NCI-H345 (cell line): ENCODE measurements at places on chromosomes 2 and 18.

DNA sequence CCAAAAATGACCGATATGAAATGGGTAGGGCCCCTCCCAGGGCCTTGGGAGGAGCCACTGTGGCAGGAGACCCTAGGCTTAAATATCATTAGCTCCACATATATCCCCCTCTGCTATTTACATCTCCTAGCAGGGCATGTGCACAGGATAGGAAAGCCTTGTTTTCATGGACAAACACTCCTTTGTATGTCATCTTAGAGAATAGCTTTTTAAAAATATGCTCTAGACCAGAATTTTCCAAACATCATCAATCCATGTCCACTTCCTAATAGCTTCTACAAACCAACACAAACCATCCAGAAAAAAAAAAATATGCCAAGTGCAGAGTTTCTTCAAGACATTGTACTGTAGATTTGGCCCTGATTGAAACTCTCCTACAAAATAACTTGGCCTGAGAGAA lies 10.8 kb downstream of the DAPL1 start:
- no peak for DNase-seq

GRCh38 chr2:167814881-167815718 lies 432.3 kb downstream of the STK39 start:
- DNase-seq = no peak

- no peak for DNase-seq
Observed at GRCh38 chr2:128271911-128272600, 46.6 kb downstream of the HS6ST1 start.

- no peak for DNase-seq
Observed at GRCh38 chr18:62767836-62768557, 52.7 kb downstream of the PHLPP1 start.

DNA sequence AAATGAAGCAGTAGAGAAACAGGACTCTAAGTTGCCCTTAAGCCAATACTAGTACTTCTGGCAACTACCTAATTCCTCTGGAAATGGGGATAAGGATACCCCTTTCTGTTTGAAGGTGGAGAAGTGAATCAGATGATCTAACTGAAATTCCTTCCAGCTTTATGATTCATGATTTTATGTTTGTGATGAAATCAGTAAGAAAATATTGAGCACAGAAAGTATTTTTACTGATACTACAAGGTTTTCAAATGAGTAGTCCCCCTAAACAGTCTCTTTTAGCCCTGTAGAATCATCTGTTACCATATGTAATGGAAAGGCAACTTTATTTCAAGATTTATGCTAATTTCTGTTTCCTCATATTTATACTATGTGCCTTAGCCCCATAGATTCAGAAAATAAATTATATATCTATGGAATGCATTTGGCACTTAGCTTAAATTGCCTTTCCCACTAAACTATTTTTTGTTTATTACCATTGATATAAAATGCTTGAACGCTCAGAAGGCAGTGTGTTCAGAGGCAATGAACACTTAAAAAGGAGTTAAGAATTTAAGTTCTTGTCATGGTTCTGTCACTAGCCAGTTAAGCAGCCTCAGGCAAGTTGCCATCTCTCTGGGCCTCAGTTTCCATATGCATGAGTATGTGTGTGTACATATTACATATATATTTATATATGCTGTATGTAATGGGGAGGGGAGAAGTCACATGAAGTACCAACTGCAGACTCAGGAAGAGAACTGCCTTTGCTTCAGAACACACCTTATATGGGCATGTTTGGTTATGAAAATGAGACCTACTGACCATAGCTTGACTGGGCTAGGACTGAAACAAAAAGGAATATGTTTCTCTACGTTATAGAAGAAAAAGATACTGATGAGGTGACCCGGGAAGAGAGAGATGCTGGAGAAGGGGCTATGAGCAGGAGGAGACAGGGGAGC lies 97.7 kb downstream of the CDC42EP3 start:
- no peak for DNase-seq

GRCh38 chr2:208064220-208064961 lies 39.1 kb upstream of the PLEKHM3 start:
- no peak for DNase-seq

DNA sequence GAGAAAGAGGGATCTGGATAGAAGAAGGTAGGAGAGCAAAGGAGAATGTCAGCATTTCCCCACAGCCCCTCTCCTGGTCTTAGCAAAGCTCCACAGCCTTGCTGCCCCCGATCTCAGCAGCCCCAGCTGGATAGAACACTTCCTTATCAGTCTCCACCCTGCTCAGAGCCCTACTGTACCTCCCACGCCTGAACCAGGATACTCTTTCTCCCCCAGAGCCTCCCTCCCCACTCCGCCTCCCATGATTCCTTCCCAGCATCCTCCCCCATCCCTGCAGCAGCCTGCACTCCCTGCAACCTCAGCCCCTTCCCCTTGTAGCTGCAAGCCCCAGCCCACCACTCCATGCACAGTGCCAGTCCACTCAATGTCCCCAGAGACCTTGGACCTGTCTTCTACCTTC lies 25.8 kb downstream of the PLB1 start:
- no peak for DNase-seq

- DNase-seq = peak; percentile 5
Observed at GRCh38 chr18:28972333-28972907, 795.5 kb upstream of the CDH2 start.

- DNase-seq = peak; percentile 71
Observed at GRCh38 chr2:128536925-128537620, 218.4 kb upstream of the HS6ST1 start.

- DNase-seq = no peak
Observed at GRCh38 chr2:56118474-56118873, 65.3 kb upstream of the CCDC85A start.

GRCh38 chr18:24651434-24651833 lies 191.0 kb downstream of the HRH4 start:
- no peak for DNase-seq

DNA sequence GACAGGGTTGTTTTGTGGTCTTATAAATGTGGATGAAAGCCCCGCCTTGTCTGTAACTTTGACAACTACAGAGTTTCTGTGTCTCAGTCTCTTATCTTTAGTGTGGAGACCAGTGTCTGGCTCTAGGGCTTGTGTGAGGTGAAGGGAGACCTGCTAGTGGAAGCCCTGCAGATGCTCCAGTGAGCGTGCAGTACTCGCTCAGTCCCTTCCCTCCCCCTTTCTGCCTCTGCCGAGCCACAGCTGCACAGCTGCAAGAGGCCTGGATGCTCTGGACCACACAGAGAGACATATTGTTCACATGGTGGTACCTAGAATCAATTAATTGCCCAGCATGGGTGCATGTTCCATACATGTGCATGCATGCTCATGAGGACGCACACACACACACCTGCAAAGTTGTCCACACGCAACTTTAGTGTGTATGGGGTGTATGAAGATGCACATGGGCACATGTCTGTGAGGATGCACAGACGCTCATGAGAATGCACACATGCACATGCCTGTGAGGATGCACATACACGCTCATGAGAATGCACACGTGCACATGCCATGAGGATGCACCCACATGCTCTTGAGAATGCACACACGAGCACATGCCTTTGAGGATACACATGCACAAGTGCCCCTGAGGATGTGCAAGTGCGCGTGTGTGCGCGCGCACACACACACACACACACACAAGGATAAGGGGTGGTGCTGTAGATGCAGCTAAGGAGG lies 282.1 kb upstream of the HS6ST1 start:
- DNase-seq = no peak

- no peak for DNase-seq
Observed at GRCh38 chr2:6927186-6927585, 10.0 kb downstream of the RNF144A start.

DNA sequence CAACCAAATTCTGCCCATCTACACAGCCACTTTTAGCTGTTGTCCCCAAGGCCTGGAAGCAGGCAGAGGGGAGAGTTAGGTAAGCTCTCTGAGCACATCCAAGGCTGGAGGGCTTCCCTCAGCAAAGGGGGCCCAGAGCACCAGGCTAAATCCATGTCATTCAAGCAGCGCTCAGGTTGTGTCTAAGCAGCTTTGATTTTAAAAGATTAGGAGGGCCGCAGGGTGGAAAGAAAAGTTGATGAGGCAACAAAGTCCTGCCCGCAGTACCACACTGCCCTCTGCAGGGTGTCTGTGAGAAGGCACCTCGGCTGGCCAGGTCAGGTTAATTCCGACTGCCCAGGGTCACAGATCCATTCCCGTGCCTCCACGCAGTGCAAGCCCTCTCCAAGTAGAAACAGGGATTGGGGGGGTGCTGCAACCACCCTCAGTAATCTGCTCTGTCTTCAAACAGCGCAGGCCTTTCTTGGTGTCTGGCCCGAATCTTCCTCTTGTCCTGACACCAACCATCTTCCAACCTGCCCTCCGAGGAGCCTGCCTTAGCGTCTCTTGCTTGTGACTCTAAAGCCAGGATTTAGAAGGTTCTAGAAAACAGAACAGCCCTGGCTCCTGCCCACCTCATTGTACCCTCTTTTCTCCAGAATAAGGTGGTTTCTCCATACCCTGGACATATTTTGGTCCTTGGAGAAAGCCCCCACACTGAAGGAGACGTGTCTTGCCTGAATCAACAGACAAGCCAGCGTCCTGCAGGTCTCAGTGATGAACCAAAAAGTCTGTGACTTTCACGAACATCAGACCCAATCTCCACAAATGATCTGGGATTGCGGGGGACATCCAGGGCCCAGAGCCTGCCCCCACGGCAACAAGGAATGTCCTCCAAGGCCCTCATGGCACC lies 289.2 kb downstream of the TNS1 start:
- DNase-seq = peak; percentile 62

- DNase-seq = no peak
Observed at GRCh38 chr2:118667348-118667747, 180.1 kb downstream of the EN1 start.

DNA sequence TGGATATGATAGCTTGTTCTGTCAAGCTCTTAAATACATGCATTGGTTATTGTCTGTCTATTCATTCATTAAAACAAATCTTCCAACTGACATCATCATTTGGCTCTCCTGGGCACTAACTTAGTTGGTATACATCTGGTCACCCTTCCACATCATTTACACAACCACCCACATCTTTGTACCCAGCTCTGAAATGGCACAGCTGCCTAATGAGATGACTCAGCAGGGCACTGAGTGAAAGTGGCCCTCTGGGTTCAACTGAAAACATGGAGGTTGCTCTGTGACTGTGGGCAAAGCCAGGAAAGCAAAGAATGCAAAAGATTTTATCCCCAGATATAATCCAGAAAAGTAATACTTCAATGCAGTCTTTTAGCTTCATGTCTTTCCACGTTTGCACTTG lies 234.0 kb upstream of the MAP2 start:
- DNase-seq = no peak

- DNase-seq = no peak
Observed at GRCh38 chr18:76662626-76663025, 159.7 kb upstream of the ZNF236 start.

GRCh38 chr2:45130736-45131135 lies 121.5 kb upstream of the SIX2 start:
- no peak for DNase-seq

DNA sequence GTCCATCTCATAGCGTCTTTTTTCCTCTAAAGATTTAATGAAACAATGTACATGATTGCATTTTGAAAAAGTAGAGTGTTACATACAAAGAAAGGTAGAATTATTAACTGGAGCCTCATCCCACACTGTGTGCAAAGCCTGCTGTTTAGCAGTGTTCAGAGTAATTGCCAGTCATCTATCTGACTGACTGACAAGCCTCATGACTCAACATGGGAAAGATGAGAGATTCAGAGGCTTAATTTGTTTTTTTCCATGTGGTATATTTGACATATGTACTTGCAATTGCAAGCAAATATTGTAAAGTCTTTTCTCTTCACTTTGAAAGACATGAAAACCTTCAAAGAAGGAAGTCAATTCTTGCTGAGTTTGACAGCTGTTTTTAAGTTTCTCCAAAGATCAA lies 14.7 kb downstream of the PCARE start:
- DNase-seq = no peak

- DNase-seq = no peak
Observed at GRCh38 chr2:184041777-184042176, 556.6 kb upstream of the ZNF804A start.

GRCh38 chr2:133652398-133652797 lies 84.1 kb upstream of the NCKAP5 start:
- no peak for DNase-seq
